Non-pigmented ciliary epithelial cell (primary cell): ENCODE measurements at places on chromosomes 3 and 15.

GRCh38 chr3:182978387-182978786, 2.0 kb downstream of the DCUN1D1 start:
- no peak for DNase-seq

GRCh38 chr15:79815468-79815867, 81.3 kb downstream of the MTHFS start:
- DNase-seq: no peak

DNA sequence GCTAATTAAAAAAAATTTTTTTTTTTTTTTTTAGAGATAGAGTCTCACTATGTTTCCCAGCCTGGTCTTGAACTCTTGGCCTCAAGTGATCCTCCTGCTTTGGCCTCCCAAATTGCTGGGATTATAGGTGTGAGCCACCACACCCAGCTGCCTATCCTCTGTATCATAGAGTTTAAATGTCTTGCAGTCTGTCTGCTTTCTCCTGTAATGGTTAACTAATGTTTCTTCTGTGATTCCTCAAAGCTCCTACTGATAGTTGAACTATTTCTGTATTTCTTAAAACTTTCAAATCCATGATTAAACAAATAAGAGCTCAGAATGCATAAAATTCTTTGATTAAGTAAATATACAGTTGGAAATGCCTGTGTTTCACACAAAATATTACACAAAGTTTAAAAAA, 115.4 kb upstream of the TPM1 start:
- no peak for DNase-seq

GRCh38 chr15:25739687-25740121, 123.4 kb downstream of the ATP10A start:
- no peak for DNase-seq

DNA sequence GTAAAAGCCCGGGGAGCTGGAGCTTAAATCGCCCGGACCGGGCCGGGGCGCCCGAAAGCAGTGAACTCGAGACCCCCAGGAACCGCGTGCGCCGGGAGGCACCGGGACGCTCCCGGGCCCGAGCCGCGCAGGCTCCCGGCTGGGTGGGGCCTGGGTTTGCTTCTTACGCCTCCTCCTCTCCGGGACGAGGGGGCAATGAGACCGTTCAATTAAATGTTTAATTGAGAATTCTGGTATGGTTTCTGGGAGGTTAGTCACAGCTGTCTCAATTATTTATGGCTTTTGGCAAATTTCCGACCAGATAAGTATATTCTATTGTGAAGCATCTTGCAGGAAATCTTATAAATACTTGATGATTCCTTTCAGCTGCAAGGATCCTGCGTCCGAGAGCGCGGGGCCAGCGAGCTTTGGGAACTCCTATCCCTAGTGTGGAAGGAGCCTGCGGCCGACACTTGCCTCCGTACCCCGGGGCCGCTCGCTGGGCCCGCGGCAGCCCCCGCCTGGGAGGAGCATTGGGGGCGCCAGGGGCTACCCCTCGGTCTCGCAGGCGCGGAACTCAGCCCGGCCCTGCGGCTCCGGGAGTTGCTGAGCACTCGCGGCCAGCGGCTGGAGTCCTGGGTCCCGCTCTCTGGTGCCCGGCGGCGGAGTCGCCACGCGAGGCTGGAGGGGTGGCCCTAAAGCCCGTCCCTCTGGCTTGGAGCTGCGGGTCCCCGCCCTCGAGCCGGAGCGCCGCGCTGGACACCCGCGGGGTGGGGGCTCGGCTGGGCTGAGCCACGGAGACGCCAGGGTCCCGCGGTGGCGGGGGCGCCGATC, 10.3 kb downstream of the ISL2 start:
- no peak for DNase-seq

DNA sequence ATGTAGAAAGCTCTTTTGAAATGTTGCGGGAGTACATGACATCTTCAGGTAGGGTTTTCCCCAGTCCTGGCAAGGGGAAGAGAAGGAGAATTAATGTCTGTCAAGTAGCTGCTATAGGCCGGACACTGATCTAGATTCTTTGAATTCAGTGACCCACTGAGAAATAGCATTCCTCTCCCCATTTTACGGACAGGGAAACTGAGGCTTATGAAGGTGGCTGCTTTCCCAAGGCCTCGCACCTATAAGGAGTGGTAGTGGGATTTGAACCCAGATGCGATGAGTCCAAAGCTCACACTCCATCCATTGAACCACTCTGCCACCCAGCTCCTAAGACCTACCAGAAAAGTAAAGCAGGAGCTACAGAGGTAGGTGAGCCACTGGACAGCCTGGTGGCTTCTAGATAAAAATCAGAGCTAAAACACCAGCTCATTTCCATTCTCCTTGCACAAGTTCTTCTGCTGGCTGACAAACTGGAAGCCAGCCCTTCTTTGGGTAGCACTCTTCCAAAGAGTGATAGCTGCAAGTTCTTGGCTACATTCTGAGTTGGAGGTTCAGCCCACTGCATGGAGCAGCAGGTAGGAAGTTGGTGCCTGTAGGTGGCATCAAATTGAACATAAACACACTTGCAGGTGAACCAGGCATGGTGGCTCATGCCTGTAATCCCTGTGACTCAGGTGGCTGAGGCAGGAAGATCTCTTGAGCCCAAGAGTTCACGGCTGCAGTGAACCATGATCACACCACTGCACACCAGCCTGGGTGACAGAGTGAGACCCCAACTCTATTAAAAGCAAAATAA, 22.0 kb downstream of the ZNF710 start:
- DNase-seq: no peak

- DNase-seq: no peak
Measured at GRCh38 chr15:51750792-51751696, at the start of gene TMOD2. Gene TMOD2 (plus strand): TSS chr15:51751597. CDS start chr15:51766442, 14,845 bp downstream.
